ENCODE measurements at places on chromosomes 5 and 9.

DNA sequence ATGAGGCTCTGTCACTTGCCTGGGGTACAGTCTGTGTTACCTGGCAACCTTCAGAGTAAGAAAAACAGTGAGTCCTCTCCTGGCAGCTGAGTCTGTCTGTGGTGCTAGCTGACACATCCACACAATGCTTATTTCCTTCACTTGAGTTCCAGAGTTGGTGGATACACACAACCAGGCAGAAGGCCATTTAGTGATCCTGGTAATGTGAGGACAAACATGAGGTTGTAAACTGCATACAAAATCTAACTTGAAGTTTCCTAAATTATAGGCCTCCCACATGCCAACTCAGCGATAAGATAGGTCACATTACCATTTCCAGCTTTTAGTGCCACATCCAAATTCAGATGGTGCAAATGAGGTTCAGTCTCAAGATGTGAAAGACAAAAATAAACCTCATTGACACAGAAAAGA, 125.5 kb downstream of the DCP2 start:
- no peak for DNase-seq

DNA sequence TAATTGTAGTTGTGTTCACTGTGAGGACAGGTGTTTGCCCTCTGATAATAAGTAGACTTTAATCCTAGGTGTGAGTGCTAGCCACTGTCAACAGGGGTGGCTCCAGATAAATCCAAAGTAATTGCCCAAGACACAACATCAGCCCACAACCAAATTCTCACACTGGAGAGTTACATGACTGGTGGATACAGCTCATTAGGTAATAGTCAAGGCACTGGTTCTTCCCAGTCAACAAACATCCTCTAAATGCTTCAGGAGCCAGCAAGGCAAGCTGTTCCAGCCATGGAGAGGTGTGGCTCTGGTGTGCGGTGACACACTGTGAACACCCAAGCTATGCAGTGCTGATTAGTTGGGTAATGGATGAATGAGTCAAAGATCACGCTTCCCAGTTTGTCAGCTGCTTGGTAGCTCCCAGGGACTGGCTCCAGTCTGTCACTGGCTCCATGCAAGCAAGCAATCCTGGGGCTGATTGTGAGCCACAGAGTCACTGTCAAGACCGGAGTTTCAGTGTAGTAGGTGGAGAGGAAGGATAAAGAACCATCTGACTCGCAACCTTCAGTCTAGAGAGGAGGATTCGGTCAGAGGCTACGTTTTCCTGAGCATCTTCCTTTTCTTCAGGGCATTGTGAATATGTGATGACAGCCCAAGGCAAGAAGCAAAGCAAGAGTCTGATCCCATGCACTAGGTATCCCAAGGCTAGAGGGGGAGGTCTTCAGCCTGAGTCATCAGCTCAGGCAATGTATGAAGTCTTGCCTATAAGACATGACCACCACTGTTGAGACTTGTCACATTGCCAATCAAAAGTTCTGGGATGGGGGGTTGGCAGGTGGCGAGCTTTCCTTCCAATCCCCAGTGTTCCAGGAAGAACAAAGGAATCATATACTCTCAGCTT, 63.1 kb downstream of the UGCG start:
- no peak for DNase-seq

GRCh38 chr9:126412905-126413304, 86.3 kb downstream of the MVB12B start:
- no peak for DNase-seq

DNA sequence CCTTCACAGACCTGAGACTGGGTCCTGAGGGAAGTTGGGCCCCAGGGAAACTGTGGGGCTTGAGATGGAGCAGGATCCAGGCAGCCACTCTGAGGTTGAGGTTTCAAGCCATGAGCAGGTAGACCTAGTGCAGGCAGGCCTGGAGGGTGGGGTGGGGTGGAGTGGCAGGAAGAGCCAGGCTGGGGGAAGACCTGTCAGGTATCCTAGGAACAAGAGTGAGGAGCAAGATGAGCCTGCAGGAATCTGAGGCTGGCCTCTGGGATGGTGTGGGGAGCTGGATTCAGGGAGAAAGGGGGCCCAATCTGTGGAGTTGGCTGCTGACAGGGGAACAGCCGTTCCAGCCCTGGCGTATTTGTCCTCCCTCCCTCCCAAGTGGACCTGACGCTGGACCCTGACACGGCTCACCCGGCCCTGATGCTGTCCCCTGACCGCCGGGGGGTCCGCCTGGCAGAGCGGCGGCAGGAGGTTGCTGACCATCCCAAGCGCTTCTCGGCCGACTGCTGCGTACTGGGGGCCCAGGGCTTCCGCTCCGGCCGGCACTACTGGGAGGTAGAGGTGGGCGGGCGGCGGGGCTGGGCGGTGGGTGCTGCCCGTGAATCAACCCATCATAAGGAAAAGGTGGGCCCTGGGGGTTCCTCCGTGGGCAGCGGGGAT, 9.8 kb downstream of the RACK1 start:
- DNase-seq, result no peak

DNA sequence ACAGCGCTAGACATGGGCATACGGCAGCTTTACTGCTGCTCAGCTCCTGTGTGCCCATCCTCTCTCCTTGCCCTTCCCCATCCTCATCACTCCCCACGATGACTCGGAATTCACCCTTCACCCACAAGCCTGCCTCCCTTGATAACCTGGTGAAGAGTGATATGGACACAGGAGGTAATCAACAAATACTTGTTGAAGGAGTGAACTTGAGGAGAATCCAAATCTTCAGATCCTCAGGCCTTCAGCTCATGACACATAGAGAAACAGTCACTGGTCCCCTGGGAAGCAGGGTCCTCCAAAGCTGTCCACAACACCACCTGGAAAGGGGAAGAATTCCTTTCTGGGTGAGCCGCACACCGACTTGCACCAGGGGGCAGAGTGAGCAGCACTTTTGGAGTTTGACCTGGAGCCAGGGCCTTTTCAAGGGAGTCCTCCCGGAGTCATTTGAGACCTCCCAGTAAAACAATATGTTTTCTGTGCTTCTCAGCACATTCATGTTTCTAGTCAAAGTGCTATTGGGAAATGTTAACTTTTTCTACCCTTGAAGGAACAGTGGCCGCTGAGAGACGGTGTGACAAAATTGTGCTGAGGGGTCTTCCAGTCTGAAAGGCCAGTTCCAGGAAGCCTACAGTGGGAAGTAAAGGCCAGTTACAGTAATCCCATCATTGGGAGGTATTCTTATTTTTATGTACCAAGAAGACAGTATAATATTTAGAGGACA, 332.3 kb downstream of the CWC27 start:
- peak; percentile 47 for DNase-seq

GRCh38 chr9:122814545-122814944, 13.8 kb downstream of the PDCL start:
- DNase-seq, result no peak

GRCh38 chr9:77752554-77752953, 104.4 kb upstream of the GNA14 start:
- no peak for DNase-seq

DNA sequence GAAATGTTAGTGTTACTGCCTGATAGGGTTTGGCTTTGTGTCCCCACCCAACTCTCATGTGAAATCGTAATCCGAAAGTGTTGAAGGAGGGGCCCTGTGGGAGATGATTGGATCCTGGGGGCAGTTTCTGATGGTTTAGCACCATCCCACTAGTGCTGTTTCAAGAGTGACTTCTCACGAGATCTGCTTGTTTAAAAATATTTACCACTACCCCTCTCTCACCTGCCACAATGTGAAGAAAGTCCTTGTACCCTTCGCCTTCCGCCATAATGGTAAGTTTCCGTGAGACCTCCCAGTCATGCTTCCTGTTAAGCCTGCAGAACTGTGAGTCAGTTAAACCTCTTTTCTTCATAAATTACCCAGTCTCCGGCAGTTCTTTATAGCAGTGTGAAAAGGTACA, 2.6 kb upstream of the RFX3 start:
- DNase-seq, result no peak

- DNase-seq, result no peak
Observed at GRCh38 chr9:114084282-114085073, 6.4 kb upstream of the AMBP start.

DNA sequence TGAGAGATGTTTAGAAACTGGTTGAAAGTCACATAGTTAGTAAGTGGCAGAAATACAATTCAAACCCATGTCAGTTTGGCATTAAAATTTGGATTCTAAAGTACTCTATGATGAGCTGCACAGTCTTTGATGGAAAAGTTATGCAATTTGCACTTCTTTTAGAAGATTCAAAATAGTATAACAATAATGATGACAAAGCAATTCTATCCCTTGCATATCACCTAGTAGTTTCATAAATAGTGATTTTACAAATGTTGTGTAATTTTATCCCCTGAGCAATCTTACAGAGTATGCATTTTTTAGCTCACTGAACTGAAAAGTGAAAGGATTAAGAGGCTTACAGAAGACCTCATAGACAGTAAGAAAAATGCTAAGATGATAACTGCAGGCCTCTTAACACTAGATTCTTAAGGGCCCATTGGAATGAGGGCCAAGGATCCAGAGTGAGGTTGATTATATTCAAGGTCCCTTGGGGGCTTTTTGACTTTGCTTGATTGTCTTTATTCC, 3.7 kb downstream of the C5orf46 start:
- no peak for DNase-seq

GRCh38 chr9:15176836-15177235, 130.2 kb downstream of the TTC39B start:
- no peak for DNase-seq

GRCh38 chr5:167065794-167066193, 1225.7 kb upstream of the WWC1 start:
- DNase-seq, result no peak

DNA sequence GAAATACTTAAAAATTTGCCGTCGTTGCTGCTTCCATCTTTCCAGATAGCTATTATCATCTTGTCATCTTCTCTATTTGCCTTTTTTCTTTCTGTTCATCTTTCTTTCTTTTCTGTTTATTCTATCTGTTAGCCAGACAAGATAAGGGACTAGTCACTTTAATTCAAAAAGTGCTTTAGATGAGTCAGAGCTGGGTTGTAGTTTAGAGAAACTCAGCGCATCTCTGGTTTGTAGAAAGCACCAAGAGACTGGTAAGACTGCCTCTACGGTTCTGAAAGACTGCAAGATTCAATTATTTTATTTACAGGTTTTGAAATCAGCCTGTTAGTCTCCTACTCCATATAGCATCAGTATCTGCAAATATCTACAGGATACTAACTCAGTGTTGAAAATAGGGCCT, 562.8 kb upstream of the RIOK2 start:
- DNase-seq, result no peak

- DNase-seq, result no peak
Observed at GRCh38 chr9:33172256-33173238, 5.4 kb upstream of the B4GALT1 start.

DNA sequence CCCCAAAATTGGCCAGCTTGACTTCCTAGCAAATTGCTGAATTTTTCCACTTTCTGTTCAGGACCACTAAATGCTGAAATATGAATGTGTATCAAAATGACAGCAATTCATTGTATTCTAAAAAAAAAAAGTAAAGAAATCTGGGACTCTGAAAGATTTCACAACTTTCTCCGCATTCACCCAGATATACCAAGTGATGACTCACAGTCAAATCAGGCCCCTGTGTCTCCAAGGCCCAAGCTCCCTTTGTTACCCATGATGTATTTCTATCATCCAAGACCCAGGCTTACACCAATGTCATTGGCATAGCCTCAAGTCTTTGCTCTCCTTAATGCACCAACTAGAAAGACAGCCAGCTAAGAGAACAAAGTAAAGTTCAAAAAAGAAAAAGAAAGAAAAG, 493.9 kb downstream of the NTRK2 start:
- no peak for DNase-seq

- DNase-seq, result no peak
Observed at GRCh38 chr5:42851481-42851880, 39.8 kb upstream of the SELENOP start.

- no peak for DNase-seq
Observed at GRCh38 chr9:26210338-26210851, 532.2 kb upstream of the TUSC1 start.

GRCh38 chr5:74304536-74304935, 336.0 kb downstream of the ENC1 start:
- DNase-seq, result no peak

- no peak for DNase-seq
Observed at GRCh38 chr5:65157906-65158603, 323.7 kb downstream of the ADAMTS6 start.

GRCh38 chr5:122067390-122067789, 10.7 kb downstream of the LOX start:
- no peak for DNase-seq

DNA sequence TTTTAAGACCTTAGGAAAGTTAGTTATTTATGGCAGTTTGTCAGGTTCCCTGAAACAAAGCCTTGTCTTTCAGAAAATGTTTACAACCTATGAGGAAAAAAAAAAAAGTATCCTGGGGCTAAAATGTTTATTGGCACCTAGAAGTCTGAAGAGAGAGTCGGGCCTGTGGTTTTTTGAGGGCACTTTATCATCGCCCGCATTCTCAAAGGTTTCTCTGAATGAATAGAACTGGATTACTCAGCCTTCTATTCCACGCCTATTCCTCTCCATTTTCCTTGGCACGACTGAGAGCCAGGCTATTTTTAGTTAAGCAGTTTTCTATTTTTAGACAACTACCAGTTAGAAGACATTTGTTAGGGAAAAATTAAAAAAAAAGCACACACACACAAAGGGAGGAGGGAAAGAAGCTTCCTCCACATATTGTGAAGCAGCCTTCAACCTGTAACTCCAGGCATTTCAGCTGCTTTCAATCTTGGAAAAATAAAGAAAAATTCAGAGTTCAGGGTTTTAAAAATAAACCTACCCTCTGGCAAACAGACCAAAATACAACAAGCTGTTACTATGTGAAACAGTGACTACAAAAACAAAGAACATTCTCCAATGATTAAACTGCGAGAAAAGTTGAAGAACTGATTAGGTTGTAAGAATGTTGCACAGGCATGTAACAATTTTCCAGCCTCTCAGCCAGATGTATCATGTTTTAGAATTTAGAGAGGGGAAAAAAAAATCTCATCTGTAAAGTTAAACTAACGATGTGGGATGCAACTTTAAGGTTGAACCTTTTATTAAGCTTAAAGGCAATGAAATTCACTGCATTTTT, 97.0 kb downstream of the MEF2C start:
- peak; percentile 67 for DNase-seq

- DNase-seq, result no peak
Observed at GRCh38 chr9:129236441-129237145, 58.5 kb upstream of the IER5L start.
